AG20443 (cell line): ENCODE measurements at places on chromosomes 13 and 19.
A peak's percentile ranks its signal among the peaks of the same experiment; 100 is the strongest.

GRCh38 chr13:48233889-48234488 is 983 bp downstream of the ITM2B start:
- DNase-seq: no peak

GRCh38 chr13:111429064-111429558 is 108.7 kb downstream of the TEX29 start:
- DNase-seq: peak; percentile 63

DNA sequence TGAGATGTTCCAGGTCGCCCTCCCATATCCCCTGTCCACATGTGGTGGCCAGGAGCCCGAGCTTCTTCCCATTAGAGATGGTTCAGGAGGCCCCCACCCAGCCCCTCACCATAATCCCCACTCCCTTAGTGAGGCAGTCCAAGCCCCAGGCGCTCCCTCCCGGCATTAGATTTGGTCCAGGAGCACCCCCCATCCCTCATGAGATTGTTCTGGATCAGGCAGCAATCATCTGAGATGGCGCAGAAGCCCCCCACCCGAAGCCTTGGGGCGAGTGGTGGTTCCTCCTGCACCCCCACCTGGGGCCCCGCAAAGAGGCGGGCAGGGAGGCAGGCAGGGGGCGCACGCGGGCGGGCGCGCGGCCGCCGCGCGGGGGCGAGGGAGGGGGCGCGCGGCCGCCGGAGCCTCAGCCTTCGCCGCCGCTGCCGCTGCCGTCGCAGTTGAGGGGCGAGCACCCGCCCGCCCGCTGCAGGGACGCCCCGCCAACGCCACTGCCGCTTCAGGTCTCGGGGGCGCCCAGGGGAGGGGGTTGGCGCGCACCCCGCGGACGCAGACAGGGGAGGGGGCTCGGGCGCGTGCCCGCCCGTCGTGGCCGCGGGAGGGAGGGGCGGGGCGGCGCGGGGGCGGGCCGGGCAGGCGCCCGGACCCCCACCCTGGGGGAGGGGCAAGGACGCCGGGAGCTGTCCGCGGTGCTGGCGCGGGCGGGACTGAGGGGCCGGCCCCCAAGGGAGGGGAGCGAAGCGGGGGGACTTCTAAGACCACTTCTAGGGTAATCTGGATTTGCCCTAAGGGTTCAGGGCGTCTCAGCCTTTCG is 46.4 kb upstream of the SHKBP1 start:
- peak; percentile 52 for DNase-seq

DNA sequence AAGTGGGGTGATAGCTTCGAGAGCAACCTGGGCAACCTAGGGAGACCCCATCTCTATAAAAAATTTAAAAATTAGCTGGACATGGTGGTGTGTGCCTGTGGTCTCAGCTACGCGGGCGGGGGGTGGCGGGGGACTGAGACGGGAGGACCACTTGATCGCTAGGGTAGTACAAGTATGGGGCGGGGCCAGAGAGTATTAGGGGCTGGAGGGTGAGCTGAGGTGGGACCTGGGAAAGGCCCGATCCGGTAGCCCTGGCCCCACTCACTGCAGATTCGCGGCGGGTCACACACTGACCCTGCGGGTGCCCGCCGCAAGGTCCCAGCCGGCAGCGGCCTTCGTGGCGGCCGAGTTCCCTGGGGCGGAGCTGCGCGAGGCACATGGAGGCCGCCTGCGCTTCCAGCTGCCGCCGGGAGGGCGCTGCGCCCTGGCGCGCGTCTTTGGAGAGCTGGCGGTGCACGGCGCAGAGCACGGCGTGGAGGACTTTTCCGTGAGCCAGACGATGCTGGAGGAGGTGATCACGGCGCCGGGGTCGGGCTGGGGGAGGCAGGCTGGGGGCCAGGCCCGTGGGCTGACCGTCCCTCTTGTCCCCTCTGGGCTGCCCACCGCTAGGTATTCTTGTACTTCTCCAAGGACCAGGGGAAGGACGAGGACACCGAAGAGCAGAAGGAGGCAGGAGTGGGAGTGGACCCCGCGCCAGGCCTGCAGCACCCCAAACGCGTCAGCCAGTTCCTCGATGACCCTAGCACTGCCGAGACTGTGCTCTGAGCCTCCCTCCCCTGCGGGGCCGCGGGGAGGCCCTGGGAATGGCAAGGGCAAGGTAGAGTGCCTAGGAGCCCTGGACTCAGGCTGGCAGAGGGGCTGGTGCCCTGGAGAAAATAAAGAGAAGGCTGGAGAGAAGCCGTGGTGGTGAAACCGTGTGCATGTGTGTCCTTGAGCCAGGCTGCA is 2.0 kb upstream of the ARHGAP45 start:
- peak; percentile 91 for DNase-seq

- DNase-seq: no peak
Measured at GRCh38 chr13:26908126-26908525, 147.5 kb upstream of the GPR12 start.

GRCh38 chr19:30393729-30394480 is 21.7 kb downstream of the ZNF536 start:
- DNase-seq: no peak

- DNase-seq: no peak
Measured at GRCh38 chr13:112768795-112769481, 79.1 kb downstream of the ATP11A start.

GRCh38 chr19:50281491-50281890 is 47.7 kb downstream of the KCNC3 start:
- DNase-seq: no peak

- no peak for DNase-seq
Measured at GRCh38 chr13:74678308-74678965, 544.2 kb upstream of the KLF12 start.

- peak; percentile 55 for DNase-seq
Measured at GRCh38 chr19:11377237-11377636, 2.8 kb downstream of the SWSAP1 start.

DNA sequence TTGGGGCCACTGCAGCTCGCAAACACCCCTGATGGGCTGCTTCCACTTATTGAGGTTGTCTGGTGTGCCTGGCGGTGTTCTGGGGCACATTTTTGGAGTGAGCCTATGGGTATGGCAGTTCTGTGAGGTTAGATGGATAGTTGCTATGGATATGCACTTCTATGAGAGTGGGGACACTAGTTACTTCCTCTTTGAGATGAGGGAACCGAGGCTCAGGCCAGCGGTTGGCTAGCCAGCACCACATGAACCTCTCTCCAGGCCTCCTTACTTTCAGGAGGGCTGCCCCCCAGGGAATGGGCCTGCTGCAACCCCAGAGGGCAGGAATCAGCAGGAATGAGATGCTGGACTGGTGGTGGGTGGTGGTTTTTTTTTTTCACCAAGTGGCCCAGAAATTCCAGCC is 13.5 kb upstream of the PRR19 start:
- no peak for DNase-seq

- no peak for DNase-seq
Measured at GRCh38 chr19:38979812-38980211, 4.3 kb upstream of the FBXO17 start.

DNA sequence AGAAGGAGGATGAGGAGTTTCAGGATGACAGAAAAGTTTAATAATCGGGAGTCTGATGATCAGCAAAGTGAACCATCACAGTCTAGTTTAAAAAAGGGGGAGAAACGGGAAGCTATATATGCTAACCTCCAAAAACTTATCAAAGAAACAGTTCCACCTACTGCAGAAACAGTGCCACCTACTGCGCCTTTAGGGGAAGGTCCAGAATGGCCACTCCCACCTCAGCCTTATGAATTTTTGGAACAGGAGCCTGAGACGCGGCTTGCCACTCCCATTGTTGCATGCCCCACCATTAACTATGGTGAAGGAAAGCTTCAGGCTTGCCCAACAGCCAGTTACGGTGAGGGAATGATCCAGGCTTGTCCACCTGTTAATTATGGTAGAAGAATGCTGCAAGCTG is 929.0 kb downstream of the SLITRK6 start:
- DNase-seq: no peak

- peak; percentile 20 for DNase-seq
Measured at GRCh38 chr13:110304256-110304655, 2.7 kb downstream of the COL4A1 start.

- DNase-seq: peak; percentile 66
Measured at GRCh38 chr19:45251452-45252354, 632 bp downstream of the MARK4 start.

DNA sequence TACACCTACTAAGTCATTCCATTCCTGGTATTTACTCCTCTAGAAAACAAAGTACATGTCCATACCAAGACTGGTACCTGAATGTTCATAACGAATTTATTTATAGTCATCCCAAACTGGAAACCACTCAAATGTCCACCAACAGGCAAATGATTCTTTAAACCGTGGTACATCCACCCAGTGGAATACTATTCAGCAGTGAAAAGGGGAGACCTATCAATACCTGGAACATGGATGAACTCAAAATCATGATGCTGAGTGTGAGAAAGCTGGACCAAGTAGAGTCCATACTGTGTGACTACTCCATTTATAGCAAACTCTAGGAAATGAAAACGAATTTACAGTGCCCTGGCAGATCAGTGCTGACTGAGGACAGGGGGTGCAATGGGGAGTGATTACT is 11.9 kb upstream of the NAPA start:
- no peak for DNase-seq

DNA sequence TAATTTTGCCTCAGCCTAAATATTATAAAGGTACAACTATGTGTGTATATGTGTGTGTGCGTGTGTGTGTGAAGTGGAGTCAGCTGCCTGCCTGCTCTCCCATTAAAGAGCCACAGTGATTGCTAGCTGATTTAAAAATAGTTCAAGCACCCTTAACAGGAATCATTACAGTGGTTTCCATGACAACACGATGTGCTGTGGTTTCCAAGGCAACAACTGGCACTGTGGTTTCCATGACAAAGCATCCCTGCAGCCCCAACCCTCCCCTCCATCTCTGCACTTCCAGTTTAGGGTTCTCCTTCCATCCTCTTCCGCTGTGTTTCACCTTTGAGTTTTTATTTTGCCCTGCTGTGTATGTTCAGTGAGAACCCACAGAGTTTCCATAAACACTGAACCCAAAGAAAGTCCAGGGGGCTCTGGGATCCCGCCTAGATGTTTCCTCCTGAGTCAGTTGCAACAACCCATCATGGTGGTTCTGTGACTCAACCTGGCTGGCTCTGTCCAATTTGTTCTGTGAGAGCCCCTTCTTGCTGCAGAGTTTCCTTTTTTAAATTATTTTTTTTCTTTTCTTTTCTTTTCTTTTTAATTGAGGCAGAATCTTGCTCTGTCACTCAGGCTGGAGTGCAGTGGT is 7.1 kb upstream of the PNMA8A start:
- no peak for DNase-seq
